ENCODE measurements at places on chromosomes 2 and 18.

DNA sequence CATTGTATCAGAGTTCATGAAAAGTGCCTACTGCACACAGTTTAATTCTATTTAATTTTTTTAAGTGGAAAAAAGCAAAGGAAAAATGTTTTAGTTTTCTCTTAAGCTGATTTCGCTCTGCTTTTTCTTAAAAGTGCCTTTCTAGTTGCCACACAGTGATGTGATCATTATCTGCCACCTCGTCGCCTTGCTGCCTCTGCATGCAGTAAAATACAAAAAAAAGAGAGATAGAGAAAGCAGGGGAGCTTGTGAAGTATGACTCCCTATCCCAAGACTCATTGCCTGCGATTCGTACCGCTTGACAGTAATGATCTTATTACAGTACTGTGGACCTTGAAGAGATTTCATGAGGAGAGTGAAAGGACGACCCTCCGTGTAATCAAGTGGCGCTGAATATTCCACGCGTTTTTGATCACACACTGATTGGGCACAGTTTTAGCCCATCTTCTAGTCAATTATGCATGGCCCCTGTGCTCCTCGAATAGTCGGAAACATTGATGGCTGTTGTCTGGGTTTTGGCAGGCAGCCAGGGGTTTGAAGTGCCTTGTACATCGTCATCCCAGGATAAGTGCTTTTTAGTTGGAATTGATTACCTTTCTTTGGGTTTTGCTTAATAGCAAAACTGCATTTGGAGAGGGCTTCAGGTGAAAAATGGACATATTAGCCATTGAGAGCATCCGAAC lies 188.3 kb downstream of the GBX2 start:
- DNase-seq: no peak

DNA sequence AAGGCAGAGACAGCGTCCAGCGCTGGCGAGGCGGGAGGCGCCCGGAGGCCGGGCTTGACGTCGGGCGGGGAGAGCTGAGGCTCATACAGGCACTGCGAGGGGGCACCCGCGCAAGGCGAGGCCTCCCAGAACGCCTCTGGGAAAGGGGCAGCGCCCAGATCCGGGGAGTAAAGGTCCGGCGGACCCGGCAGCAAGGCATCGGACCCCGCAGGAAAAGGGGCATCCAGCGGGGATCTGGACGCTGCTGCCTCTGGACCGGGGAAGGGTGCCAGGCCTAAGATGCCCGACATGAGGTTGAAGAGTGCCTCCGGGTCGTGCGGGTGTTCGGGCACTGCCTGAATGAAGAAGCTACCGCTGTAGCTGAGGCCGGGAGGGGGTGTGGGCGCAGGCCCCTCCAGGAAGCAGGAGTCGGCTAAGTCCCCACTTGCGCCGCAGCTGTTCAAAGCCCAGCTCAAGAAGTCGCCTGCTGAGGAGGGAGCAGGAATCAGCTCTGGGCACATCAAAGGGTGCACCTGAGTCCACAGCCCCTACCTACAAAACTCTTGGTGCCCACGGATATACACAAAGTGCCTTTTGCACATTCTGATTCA lies 937 bp downstream of the EGR4 start:
- DNase-seq: no peak

DNA sequence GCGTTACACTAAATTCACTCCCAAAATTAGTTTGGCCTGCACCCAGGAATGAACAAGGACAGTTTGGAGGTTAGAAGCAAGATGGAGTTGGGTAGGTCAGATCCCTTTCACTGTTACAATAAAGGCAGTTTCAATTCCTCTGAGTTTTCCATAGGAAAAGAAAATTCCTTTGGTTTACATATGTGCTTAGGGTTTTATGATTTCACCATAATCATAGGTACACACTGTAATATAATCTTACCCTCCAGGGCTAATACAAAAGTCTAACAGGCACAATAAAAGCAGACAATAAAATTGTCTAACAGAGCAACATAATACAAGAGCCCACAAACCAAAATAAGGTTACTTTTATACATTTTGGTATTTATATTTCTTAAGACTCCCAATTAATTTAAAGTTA lies 391.5 kb upstream of the KCNJ3 start:
- DNase-seq: no peak

- DNase-seq: no peak
Measured at GRCh38 chr2:47568164-47568850, 165.4 kb downstream of the MSH2 start.

DNA sequence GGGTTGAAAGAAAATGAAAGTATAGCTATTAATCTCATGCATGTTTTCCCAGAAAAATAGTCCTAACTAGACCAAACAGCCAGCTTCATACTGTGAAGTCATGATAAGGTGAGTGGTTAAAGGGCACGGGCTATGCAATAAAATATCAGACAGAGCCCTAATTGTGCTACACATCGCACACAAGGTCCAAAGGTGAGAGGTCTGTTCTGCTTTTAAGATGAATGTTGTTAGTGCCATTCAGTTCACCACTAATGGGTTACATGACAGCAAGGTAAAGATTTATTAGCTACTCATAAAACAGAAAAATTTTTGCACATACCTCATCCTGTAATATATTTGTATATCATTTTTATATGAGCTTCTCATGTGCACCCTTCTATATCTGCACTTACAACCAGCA lies 105.0 kb upstream of the STK17B start:
- peak; percentile 17 for DNase-seq
